ENCODE measurements at places on chromosomes 2 and 18.

DNA sequence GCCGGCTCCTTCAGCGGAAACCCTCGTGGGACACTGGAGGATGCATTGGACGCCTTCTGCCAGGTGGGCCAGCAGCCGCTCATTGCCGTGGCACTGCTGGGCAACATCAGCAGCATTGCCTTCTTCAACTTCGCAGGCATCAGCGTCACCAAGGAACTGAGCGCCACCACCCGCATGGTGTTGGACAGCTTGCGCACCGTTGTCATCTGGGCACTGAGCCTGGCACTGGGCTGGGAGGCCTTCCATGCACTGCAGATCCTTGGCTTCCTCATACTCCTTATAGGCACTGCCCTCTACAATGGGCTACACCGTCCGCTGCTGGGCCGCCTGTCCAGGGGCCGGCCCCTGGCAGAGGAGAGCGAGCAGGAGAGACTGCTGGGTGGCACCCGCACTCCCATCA lies 7.8 kb upstream of the CENPA start:
- no peak for DNase-seq

GRCh38 chr2:196239622-196240587 lies 68.5 kb upstream of the STK17B start:
- DNase-seq = no peak

GRCh38 chr2:31227110-31227509 lies 6.8 kb upstream of the EHD3 start:
- no peak for DNase-seq

DNA sequence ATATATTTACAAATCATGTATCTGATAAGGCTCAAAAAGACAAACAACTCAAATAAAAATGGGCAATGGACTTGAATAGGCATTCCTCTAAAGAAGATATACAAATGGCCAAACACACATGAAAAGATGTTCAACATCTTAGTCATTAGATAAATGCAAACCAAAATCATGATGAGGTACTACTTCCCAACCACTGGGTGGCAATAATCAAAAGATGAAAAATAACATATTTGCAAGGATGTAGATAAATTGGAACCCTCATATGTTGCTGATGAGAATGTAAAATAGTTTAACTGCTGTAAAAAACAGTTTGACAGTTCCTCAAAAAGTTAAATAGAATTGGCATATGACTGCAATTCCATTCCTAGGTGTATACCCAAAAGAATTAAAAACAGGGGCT lies 132.3 kb downstream of the TTC32 start:
- DNase-seq = no peak

DNA sequence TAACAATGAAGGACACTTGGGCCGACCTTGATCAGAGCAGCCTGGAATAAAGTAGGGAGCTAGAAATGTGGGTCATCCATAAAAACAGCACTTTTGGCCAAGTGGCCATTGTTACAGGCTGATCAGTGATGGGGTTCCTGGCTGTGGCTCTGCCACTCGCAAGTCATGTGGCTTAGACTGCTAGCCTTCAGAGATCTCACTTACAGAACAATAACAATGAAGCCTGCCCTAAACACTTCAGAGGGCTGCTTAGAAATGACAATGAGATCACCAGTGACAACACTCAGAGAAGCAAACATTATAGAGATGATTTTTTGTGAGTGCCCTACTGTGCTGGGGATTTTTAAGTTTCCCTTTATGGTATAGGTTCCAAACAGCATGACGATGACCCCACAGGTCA lies 107.9 kb upstream of the LMAN1 start:
- DNase-seq = no peak

DNA sequence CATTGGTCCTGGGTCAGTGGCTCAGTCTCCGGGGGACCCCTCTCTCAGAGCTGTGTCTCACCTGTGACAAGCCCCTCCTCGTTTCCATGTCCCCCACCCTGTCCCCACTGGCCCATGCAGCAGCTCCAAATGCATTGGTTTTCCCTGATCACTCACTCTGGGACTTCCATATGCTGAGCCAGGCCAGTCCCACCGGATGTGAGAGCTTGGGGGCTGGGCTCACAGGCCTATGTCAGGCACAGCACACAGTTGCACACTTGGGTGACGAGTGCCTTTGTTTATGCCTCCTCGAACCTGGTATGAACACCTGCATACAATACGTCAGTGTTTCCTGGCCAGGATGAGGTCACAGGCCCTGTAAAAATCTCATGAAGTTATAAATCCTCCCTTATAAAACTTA lies 232.5 kb downstream of the TFCP2L1 start:
- no peak for DNase-seq

Measured in NCI-H1105 treated with DMSO at 0.1 percent for 48 hours (cell line).